ENCODE measurements at places on chromosomes 5 and 9.

DNA sequence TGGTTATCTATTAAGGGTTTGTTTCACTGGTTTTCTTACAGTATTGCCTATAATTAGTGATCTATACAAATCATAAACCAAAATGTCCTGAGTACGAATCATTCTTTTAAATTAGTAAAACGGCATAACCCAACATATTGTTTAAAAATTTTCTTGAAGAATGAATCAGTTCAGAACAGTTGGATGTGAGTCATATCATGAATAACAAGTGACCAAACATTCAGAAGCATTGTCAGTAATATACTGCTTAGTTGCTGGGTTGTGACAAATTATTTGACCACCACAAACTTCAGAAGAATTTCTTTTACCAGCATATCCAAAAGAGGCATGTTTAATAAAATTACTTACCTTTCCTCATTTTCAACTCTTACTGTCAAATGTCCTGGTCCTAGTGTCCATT, 111.2 kb downstream of the UNC13B start:
- DNase-seq: no peak

GRCh38 chr9:17330097-17330496, 195.3 kb downstream of the CNTLN start:
- no peak for DNase-seq

DNA sequence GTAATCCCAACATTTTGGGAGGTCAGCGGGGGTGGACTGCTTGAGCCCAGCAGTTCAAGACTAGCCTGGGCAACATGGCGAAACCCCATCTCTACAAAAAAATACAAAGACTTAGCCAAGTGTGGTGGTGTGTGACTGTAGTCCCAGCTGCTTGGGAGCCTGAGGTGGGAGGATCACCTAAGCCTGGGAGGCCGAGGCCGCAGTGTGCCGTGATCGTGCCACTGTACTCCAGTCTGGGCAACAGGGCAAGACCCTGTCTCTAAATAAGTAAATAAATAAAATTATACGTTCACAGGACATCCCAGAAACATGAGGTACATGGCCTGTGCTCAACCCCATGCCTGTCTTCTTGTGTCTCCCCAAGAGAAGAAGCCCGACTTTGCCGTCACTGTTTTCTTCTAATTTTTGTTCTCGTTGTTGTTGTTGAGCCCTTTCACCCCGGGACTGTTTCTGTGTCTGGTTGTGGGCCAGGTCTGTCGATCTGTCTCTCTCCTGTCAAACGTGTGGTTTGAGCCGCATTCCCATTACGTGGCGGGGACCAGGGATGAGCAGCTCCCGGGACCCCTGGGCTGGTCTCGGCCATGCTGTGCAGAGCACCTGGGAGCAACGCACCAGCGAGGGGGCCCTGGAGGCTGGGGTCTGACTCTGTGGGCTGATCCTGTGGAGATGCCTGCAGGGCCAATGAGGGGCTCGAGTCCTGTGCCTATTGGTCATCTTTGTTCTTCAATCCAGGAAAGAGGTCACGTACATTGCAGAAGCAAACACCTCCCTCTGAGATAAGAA, 32.2 kb downstream of the NACC2 start:
- no peak for DNase-seq

- DNase-seq: no peak
Measured at GRCh38 chr5:160341309-160341870, 29.0 kb upstream of the CCNJL start.

DNA sequence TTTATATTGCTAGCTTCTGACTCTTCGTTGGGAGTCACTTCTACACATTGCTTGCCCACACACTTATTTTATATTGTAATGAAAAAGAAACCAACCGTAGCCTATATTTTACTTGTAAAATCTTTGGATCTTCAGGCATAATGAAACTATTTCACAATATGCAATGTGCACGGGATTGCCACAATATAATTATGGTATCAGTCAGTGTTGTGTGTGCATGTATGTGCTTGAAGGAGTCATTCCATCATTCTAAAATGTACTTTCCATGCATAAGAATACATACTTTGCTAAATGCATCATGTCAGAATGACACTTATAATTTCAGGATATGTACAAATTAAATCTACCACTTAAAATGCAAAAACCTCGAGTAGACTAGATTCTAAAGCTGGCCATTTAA, 64.0 kb upstream of the TLE4 start:
- no peak for DNase-seq

DNA sequence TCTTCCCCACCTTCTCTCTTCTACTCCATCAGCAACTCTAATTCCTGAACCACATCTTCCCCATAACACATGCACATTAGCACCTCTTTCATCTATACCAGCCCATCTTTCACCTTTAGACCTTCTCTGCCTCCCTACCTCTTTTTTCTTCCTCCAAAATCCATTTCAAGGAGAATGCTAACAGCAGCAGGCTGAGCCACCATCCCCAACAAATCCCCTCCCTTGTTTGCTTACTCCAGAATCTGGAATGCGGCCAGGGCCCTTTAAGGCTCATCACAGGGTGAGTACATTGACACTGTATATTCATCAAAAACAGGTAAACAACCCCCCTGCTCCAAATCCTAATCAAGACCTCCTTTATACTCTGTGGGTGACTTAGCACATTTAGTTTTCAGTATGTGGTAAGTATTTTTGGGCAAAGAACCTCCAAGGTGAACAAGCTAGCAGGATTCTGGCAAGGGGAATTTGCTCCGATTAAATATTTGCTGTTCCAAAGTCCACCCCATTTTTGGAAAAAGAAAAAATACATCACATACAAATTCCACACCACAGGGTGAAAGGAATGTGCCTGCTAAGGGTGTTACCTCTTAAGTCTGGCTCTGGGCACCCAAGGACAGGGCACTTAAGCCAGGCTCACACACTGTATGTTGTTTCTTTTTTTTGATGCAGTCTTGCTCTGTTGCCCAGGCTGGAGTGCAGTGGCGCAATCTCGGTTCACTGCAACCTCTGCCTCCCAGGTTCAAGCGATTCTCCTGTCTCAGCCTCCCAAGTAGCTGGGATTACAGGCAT, 71.4 kb downstream of the SERINC5 start:
- no peak for DNase-seq

- no peak for DNase-seq
Measured at GRCh38 chr9:29691758-29692407, 2118.6 kb upstream of the C9orf72 start.

GRCh38 chr5:57313716-57314115, 139.9 kb downstream of the GPBP1 start:
- no peak for DNase-seq

- no peak for DNase-seq
Measured at GRCh38 chr9:131636593-131636992, 91.3 kb downstream of the PRRT1B start.

DNA sequence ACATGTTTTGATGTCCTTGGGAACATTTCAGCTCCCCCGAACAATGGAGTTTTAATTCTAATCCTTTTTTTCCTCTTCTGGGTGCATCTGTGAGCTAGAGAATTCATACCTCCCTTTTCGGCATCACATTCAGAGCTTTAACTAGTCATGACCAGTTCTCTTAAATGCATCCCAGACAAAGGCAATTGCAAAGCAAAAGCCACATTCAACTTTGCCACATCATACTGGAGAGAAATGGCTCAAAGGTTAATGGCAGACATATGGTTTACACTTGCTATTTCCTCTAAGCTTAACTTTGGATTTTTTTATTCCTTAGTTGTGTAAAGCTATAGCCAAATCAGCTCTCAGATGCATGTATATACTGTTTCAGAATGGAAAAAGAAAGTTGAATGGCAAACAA, 153.3 kb downstream of the ESM1 start:
- no peak for DNase-seq

- no peak for DNase-seq
Measured at GRCh38 chr9:101094686-101095085, 66.2 kb downstream of the PLPPR1 start.

- no peak for DNase-seq
Measured at GRCh38 chr5:50853151-50853550, 186.7 kb downstream of the PARP8 start.

DNA sequence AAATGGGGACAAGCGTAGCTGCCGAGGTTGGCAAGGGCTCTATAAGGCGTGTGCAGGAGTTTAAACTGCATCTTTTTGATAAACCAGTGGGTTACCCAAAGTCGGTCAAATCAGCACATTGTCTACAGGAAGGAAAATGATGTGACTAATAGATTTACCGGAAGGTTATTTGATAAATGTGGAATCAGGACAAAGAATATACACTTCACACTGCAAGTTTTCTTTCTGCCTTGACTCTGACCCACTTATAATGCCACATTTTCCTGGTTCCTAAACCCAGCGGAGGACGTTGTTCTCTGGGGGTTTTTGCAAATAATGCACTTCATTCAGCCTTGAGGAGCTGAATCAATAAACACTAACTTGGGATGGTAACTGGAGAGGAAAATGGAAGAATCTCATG, 76.8 kb downstream of the TTLL11 start:
- no peak for DNase-seq

DNA sequence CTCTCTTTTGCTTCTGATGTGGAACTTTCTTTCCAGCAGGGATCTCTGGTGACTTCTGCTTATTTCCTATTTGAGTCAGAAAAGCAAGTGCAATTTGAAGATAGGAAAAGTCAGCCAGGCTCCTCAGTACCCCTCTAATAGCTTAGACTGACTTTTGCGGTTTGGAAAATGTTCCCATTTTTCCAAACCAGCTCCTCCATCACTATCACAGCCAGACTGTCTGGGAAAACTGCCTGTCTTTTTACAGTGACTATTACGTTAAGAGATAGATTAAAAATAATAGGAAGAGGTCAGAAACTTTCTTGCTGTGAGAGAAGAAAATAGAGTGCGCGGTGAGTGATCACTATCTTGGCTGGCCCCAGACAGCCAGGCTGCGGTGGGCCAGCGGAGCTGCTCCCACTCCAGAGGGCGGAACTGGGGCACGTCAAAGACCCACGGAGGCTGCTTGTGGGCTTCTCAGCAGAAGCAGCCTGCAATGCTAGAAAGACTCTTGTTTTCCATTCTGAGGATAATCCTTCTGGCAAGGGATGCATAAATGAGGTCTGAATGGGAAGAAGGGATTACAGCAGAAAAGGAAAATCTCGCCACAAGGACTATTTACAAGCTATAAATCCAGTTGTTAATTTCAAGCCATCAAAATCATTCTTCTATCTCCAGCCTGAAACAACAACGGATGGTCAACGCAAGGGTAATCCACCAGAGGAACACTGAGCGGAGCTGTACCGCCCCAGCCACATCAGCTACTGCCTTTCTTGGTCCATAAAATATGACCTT, 151.0 kb upstream of the MSX2 start:
- no peak for DNase-seq

DNA sequence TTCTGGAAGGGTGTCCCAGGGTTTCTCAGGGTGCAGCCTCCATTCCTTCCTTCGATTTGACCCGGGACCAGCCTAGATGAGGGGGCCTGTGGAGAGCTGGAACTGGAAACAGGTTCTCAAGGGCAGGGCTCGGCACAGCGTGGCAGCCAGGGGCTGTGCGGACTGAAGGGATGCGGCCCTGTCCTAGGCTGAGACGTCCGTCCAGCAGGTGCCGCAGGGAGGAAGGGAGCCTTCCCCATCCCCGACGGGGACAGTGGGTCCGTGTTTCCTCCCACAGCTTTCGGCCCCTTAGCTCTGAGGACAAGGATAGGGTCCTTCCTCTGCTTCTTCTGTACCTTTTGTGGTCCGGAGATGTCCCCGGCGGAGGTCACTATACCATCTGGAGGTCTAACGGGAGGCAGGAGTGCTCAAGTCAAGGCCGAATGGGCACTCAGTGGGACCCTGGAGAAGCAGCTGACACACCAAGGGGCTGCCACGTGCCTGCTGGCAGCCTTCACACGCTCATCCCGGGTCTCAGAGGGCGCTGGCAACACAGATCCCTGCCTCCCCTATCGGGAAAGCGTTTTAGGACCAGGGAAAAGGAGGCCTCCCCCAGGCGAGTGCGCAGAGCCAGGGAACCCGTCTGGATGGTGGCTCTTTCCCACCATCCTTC, 49.9 kb downstream of the USP20 start:
- no peak for DNase-seq

DNA sequence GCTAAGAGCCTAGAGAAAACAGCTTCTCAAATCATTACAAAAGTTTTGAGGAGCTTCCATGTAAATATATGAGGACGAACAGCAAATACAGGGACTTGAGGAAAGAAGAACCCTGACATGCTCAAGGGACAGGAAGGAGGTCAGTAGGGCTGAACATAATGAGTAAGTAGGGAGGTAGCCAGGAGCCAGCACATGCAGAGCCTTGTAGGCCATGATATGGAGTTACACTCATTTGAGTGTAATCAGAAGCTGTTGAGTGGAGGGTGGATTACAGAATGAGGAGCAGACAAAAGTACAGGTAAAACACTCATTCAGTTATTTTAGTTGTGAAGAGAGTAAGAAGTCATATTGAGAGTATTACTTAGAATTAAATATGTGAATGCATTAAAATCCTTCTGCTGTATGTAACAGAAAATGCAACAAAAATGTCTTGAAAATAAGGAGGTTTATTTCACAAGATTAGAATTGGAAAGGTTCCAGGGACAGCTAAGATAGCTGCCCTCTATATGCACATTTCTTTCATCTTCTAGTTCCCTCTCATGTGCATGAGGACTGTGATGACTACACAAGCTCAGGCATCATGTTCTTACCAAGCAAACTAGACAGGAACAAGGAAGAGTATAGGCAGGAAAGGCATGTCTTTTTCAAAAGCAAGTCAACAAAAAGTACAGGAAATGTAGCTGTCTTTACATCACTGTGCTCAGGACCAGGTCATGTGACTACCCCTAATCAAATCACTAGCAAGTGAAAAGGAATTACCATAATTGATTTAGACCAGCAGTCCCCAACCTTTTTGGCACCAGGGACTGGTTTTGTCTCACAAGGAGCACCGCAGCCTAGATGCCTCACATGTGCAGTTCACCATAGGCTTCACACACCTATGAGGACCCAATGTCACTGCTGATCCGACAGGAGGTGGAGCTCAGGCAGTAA, 87.2 kb downstream of the TMEM232 start:
- no peak for DNase-seq

All from right forelimb (tissue), 1 donor.